ENCODE measurements at places on chromosomes 7 and 10.

- DNase-seq, result no peak
These were observed 259.4 kb downstream of the PPP1R3A start for GRCh38 chr7:113659416-113659815.

- DNase-seq, result peak; percentile 87
These were observed 52.3 kb downstream of the HECW1 start for GRCh38 chr7:43164757-43165156.

DNA sequence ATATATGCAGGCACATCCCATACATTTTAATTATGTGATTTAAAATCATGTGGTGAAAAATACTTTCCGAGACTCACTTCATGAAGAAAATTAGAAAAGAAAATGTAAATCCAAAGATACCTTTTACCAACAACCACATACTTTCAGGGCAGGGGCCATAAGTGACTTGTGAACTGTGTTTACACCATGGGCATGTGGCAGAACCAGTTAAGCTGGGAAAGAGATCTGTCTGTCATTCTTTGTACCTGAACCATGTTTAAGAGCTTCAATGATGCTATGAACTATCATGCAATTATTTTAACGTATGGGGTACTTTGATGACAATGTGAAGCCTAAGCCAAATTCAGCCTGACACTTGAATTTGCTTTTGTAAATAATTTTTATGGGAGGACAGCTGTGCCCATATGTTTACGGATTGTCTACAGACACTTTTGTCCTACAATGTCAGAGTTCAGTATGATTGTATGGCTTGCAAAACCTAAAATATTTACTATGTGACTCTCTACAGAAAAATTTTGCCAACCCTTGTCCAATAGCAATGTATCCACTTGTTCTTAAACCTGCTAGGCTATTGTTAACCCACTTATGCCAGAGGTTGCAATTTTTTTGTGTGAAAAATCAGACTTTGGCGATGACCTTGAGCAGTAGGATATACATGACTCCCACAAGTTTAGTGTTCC, 654.6 kb downstream of the TNS3 start:
- DNase-seq, result no peak

DNA sequence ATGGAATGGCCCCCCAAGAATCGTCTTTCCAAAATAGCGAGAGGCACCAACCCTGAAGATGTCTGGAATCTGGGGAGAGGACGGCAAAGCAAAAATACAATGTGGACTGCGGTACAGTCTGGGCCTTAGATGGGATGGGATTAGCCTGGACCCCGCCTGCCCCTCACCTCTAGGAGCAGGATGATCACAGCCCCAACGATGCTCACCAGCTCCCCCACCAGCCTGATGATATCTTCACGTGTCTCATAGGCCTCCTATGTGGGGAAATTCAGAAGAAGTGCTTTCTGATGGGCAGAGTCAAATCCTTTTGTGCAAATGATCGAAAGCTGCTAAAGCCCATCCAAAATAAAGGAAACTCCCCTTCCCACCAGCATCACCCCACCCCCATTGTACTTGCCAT, 18.2 kb downstream of the TRPV5 start:
- DNase-seq, result no peak

DNA sequence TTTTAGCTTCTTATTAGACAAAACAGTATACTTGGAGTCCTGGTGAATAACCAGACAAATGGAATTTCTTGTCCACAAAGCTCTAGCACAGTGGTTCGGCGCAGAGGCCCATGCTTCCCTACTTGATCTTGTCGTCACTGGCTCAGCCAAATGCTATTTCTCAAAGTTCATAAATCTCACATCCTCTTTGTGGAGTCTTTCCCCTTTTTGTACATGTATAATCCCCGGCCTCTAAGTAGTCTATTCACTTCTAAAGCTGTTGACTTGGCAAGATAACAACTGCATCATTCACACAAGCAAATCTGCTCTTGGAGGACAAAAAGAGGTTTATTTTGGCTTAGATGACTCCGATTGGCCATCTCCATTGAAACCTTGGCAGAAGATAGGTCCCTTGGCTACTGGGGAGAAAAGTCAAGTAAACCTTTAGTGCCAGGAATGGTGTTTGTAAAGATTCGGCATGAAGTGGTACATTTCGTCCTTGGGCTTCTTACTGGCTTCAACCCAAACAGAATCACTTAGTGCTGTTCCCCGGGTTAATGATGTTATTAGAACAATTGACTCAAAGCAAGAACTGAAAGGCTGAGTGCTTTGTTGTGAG, 5.1 kb upstream of the AKR1E2 start:
- no peak for DNase-seq

Measured in Caki2 (cell line).